DMS79 (cell line): ENCODE measurements at places on chromosomes 4 and X.

- DNase-seq = no peak
Observed at GRCh38 chrX:50721764-50722521, 92.1 kb downstream of the SHROOM4 start.

DNA sequence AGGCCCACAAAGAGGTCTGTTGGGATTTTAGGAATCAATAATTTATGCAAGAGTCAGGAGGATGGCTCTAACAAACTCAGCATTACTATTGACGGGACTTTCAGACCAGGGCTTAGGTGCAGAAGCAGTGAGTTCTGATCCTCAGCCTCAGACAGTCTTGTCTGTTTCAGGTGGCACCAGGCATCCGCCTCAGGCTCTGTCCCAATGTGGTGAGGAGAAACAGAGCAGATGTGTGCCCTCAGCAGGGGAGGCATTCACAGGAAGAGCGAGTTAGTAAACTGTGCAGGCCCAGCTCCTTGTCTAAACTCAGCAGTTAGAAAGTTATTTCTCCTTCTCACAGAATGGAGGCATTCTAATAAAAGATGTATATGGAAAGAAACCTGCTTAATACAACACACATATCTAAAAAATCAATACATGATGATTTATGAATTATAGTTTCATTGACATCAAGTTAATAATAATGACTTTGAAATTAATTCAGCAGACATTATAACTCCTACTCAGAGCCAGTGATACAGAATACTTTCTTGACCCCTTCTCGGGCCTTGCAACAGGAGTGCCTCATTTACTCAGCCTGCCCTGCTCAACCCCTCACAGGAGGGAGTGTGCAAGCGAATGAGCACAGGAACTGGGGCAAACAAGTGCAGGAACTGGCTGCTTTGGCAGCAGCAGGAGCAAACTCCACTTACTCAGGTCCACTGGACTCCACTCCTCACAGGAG is 202.8 kb upstream of the SMIM31 start:
- DNase-seq = no peak

GRCh38 chrX:19005909-19006308 is 22.0 kb upstream of the PHKA2 start:
- DNase-seq = no peak

DNA sequence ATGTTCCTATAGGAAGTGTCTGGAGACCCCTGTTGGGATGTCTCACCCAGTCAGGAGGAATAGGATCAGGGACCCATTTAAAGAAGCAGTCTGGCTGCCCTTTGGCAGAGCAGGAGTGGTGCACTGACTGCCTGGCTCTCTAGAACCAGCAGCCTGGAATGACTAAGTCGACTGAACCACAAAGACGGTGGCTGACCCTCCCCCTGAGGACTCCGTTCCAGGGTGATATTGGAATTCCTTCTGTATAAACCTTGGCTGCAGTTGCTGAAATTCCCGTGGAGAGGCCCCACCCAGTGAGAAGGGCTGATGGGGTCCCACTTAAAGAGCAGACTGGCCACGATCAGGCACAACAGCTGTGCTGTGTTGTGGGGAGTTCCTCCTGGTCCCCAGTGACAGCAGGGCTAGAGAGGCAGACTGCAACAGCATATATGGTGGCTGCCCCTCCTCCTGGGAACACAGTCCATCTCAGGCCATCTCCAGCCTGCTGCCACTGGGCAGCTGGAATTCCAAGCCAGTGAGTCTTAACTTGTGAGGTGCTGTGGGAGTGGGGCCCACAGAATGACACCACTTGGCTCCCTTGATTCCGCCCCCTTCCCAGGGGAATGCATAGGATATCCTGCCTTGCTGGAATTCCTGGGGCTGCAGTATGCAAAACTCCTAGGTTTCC is 41.8 kb upstream of the RLIM start:
- DNase-seq = no peak

DNA sequence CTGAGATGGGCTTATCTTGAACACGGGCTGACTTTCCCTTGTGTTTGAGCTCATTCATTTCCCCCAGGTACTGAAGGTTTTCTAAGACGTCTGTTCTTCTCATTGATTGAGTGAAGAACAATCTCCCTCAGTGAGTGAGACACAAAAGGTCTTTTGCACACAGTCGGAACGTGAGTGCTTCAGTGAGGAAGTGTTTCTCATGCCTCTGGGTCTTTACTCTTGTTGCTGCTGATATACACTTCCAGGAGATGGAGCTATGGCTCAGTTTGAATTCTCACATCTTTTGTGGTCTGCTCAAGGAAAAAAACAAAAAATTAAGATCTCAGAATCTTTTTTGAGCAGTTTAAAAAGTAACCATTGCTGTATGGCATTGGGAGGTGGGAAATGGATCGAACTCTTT is 981.9 kb upstream of the TENM3 start:
- peak; percentile 57 for DNase-seq

- no peak for DNase-seq
Observed at GRCh38 chr4:166957451-166957850, 276.8 kb downstream of the SPOCK3 start.

DNA sequence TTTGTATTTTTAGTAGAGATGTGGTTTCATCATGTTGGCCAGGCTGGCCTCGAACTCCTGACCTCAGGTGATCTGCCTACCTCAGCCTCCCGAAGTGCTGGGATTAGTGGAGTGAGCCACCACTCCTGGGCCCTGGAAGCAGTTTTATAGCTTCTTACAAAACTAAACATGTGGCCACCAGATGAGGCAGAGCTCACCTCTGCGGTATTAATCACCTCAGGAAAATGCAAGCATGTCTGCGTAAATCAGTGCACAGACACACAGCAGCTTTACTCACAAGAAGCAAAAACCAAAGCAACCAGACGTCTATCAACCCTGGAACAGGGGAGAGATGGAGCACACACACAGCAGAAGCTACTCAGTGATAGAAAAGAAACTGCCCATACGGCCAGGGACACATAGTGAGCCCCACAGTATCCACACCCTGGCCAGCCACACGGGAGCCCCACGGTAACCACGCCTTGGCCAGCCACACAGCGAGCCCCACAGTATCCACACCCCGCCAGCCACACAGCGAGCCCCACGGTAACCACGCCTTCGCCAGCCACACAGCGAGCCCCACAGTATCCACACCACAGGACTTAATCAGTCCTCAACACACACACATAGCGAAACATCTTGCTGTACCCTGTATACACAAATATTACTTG is 30.2 kb downstream of the PPP2R3B start:
- DNase-seq = no peak

- DNase-seq = no peak
Observed at GRCh38 chrX:65866146-65866545, 173.7 kb downstream of the VSIG4 start.
